ENCODE measurements at places on chromosomes 3 and 15. TPM values are rescaled to one million over a fixed set of nuclear protein-coding genes. Genes with fewer than 3 reads are reported as not detected.

- no peak for DNase-seq
Measured at GRCh38 chr3:66427951-66428474, 72.8 kb downstream of the LRIG1 start.

- DNase-seq, result no peak
Measured at GRCh38 chr3:71509066-71509465, 74.5 kb downstream of the FOXP1 start.

- DNase-seq, result no peak
Measured at GRCh38 chr15:31489281-31489680, 162.6 kb downstream of the KLF13 start.

The VEPH1 gene
- total RNA-seq, result 0.62 TPM

The SEMA3G gene
- 3.2 TPM for total RNA-seq

The HYAL1 gene
- total RNA-seq, result 2.2 TPM

The SMCO1 gene
- total RNA-seq, result not detected

Measured in dorsolateral prefrontal cortex (tissue), 122 donors.